ENCODE measurements at places on chromosomes 7 and 10.

DNA sequence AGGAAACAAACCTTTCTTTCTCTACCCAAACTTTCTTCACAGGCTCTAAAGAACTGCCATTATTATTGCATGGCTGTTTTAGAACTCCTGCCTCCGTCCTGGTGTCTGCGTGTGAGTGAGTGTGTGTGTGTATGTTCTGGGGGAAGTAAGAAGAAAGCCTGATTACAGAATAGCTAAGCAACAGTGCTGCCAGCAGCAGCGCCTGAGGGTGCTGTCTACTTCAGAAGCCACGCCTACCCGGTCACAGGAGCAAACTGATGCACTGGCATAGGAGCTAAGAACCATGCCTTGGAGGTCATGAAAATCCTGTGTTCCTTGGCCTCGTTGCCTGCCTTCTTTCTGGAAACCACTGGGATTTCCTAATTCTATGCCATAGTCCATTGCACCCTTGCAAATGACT lies 25.2 kb downstream of the LIPK start:
- no peak overlapping the region for H3K27ac ChIP-seq
- H3K36me3 ChIP-seq = no peaks in the 10 kb centered on the region
- peaks cover 7% of the 10 kb centered on the region for H3K27me3 ChIP-seq
- DNase-seq = no peak

DNA sequence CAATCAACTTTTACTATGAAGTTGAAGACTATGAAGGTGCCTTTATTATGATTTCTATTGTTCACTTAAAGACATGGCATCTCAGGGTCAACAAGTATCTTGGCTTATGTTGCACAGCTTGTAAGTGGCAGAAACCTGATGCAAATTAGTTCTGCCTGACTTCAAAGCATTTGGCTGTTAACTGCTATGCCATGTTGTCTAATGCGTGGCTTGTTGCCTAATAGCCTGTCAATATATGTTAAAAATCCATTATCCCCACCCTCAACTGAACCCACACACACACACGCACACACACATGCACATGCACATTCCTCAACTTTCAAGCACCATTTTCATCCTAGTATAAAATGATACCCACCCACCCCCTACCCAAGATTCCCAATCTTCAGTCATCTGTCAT lies 217.1 kb downstream of the NRG3 start:
- no peaks in the 10 kb centered on the region for H3K27me3 ChIP-seq
- DNase-seq = no peak
- no peaks in the 10 kb centered on the region for H3K36me3 ChIP-seq
- no peak overlapping the region for H3K27ac ChIP-seq
- H3K4me3 ChIP-seq = no peak overlapping the region
- H3K4me1 ChIP-seq = no peaks in the 10 kb centered on the region

DNA sequence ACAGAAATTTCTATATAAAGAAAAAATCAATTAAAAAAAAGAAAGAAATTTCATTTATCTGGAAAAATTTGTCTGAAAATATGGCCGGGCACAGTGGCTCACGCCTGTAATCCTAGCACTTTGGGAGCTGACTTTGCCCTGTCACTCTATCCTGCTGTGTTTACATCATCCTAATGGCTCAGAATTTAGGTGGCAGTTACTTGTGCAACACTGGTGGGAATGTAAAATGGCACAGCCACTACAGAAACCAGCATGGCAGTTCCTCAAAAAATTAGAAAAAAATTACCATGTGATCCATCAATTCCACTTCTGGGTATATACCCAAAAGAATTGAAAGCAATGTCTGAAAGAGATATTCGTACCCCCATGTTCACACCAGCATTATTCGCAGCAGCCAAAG lies 405.2 kb upstream of the AUTS2 start:
- H3K27me3 ChIP-seq = no peaks in the 10 kb centered on the region
- no peaks in the 10 kb centered on the region for H3K4me1 ChIP-seq
- H3K36me3 ChIP-seq = no peaks in the 10 kb centered on the region

GRCh38 chr10:56895306-56895705 lies 534.2 kb upstream of the ZWINT start:
- no peaks in the 10 kb centered on the region for H3K27me3 ChIP-seq
- no peak for DNase-seq
- H3K4me1 ChIP-seq = no peaks in the 10 kb centered on the region

GRCh38 chr10:131132681-131133080 lies 178.8 kb downstream of the TCERG1L start:
- no peaks in the 10 kb centered on the region for H3K27me3 ChIP-seq
- no peak for DNase-seq
- no peaks in the 10 kb centered on the region for H3K36me3 ChIP-seq
- H3K4me1 ChIP-seq = peaks cover under 1% of the 10 kb centered on the region

DNA sequence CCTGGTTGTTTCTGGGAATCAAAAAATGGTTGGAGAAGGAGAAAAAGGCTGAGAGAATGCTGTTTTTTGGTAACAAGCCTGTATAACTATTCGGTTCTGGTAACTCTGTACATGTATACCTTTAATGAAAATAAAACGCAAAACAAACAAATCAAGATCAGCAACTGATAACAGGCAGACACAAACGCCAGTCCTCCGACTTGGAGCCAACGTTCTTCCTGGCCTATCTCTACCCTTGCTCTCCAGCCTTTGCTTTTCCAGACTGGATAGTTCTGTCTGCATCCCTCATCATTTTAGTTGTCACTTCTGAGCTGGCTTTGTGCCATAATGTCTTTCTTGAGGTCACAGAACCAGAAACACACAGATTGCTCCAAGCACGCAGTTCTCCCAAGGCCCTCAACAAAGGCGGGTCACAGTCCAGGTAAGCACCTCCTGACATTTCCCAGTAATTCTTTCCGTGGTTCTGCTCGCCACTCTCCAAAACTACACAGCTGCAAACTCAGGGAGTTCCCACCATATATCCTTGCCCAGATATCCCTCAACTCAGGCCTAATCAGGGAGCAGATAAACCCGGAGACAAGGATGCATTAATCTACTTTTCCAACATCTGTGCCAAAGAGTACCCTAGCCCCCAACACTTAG lies 20.2 kb downstream of the HIP1 start:
- no peak overlapping the region for H3K4me3 ChIP-seq
- H3K4me1 ChIP-seq = no peaks in the 10 kb centered on the region
- H3K27me3 ChIP-seq = peaks cover 2% of the 10 kb centered on the region
- H3K27ac ChIP-seq = no peak overlapping the region

- no peaks in the 10 kb centered on the region for H3K36me3 ChIP-seq
- no peak overlapping the region for H3K27ac ChIP-seq
- no peak for DNase-seq
- H3K4me1 ChIP-seq = no peaks in the 10 kb centered on the region
Measured at GRCh38 chr10:56975513-56975912, 614.5 kb upstream of the ZWINT start.

DNA sequence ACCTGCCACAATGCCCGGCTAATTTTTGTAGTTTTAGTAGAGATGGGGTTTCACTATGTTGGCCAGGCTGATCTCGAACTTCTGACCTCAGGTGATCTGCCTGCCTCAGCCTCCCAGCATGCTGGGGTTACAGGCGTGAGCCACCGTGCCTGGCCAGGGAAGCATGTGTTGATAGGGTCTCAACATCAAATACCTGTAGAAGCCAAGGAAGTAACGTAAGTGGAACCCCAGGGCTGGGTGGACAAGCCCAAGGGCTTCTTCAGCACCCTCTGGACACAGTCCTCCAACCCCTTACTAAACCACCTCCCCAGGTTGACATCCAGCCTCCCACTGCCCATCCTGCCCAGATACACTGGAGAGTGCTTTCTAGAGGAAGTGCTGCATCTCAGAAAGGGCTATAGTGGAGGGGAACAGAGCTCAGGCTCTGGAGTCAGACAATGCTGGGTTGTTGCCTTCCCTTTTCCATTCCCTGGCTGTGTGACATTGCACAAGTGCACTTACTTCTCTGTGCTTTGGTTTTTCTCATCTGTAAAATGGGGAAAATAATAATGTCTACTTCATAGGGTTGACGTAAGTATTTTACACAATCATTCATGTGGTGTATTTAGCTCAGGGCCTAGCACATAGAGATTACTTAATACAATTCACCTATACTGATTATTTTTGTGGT lies 73.9 kb upstream of the KAT6B start:
- no peak overlapping the region for H3K27ac ChIP-seq
- peaks cover 6% of the 10 kb centered on the region for H3K4me1 ChIP-seq
- H3K4me3 ChIP-seq = no peak overlapping the region
- H3K27me3 ChIP-seq = no peaks in the 10 kb centered on the region
- no peak for DNase-seq

DNA sequence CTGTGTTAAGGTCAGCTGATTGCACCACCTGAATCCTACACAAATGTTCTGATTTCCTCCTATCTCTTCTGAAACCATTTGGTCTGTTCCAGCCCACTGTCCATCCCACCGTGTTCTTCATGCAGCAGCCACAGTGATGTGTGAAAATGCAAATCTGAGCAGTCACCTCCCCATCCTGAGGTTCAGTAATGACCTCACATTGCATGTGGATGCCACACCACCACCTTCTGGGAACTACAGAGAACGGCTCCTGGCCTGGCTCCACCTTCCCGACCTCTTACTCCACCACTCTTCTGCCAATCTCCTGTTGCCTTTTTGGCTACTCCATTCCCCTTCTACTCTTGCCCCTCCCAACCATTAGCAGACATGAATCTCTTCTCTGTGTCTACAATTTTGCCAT lies 244.4 kb downstream of the TNS3 start:
- no peak overlapping the region for H3K4me3 ChIP-seq
- H3K4me1 ChIP-seq = no peaks in the 10 kb centered on the region
- H3K27ac ChIP-seq = no peak overlapping the region
- H3K36me3 ChIP-seq = no peaks in the 10 kb centered on the region
- no peaks in the 10 kb centered on the region for H3K27me3 ChIP-seq

DNA sequence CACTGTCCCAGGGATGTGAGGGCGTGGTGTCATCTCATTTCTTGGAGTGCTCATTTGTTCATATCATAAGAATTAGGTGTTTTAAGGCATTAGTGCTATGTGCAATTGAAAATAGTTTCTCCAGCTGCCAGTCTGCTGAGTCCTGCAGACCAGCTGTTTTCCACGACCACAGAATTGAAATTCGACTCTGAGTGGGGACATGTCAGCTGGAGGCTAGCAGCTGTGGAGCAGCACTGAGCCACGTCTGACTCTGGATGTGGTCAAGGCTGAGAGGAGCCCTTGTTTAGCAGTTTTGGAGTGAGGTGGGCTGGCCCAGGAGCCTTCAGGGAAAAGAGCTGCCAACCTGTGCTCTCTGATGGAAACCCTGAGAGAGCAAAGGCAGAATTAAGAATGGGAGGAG lies 156.3 kb upstream of the GRB10 start:
- no peak overlapping the region for H3K4me3 ChIP-seq
- H3K36me3 ChIP-seq = no peaks in the 10 kb centered on the region
- H3K27me3 ChIP-seq = peaks cover 10% of the 10 kb centered on the region
- no peak overlapping the region for H3K27ac ChIP-seq

- H3K4me3 ChIP-seq = no peak overlapping the region
- H3K36me3 ChIP-seq = no peaks in the 10 kb centered on the region
- H3K27me3 ChIP-seq = no peaks in the 10 kb centered on the region
- no peak for DNase-seq
- H3K27ac ChIP-seq = no peak overlapping the region
Measured at GRCh38 chr7:46317256-46317655, 396.2 kb upstream of the IGFBP3 start.

- H3K4me3 ChIP-seq = no peak overlapping the region
- peaks cover 2% of the 10 kb centered on the region for H3K4me1 ChIP-seq
- no peak for DNase-seq
- peaks cover 49% of the 10 kb centered on the region for H3K36me3 ChIP-seq
- H3K27me3 ChIP-seq = no peaks in the 10 kb centered on the region
Measured at GRCh38 chr7:5212633-5213285, 22.7 kb downstream of the WIPI2 start.

GRCh38 chr7:148903504-148903903 lies 19.4 kb upstream of the EZH2 start:
- H3K36me3 ChIP-seq = no peaks in the 10 kb centered on the region
- peaks cover 2% of the 10 kb centered on the region for H3K4me1 ChIP-seq
- DNase-seq = no peak
- H3K4me3 ChIP-seq = no peak overlapping the region
- peaks cover 8% of the 10 kb centered on the region for H3K27me3 ChIP-seq
- no peak overlapping the region for H3K27ac ChIP-seq

GRCh38 chr7:109261781-109262180 lies 692.1 kb downstream of the DNAJB9 start:
- H3K27me3 ChIP-seq = no peaks in the 10 kb centered on the region
- DNase-seq = no peak
- H3K27ac ChIP-seq = no peak overlapping the region

DNA sequence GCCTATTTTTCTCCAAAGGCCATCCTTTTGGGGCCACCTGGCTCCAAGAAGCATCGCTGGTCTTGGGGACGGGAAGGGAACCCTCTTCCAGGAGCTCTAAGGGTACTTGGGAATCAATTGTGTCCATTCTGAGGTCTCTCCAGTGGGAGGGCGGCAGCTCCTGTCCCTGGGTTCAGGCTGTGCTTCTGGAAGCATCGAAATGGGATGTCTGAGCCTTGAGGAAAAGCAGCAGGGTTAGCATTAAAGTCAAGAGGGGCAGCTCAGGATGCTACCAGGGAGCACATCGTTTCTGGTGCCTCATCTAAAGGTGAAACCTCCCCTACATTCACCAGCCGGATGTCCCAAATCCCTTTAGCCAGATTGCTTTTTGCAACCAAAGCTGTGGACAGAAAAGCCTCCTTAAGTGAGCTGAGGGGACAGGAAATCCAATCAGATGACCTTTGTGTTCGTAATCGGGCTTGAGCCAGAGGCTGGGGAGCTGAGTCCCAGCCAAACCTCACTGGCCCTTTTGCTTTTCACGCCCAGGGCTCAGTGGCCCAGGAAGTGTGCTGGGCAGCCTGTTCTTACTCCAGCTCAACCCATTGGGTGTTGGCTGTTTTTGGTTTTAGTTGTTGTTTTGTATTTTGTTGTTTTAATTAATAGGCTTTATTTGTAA lies 88.8 kb upstream of the ANLN start:
- H3K27me3 ChIP-seq = no peaks in the 10 kb centered on the region
- no peak for DNase-seq

DNA sequence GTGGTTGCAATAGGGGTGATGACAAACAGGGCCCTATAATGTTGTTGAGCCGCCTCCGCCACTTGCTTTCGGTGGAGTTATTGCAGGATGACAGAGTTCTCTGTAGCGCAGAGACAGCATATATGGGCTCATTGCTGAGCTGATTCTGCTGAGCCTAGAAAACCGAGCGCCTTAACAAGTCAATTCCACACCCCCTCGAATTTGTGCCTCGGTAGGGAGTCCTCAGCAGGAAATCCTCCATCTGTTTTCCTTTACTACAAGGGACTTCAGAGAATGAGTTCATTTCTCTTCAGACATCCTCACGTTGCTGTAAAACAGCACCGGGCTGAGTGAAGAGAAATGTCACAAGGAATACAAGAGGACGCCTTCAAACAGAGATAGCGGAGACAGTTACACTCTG lies 90.7 kb upstream of the KIAA1217 start:
- no peak overlapping the region for H3K4me3 ChIP-seq
- no peaks in the 10 kb centered on the region for H3K36me3 ChIP-seq
- DNase-seq = no peak
- H3K27ac ChIP-seq = no peak overlapping the region

- no peaks in the 10 kb centered on the region for H3K4me1 ChIP-seq
- DNase-seq = no peak
- H3K27ac ChIP-seq = no peak overlapping the region
- H3K4me3 ChIP-seq = no peak overlapping the region
Measured at GRCh38 chr7:96157856-96158255, 164.0 kb downstream of the SLC25A13 start.

GRCh38 chr7:122831436-122831835 lies 54.8 kb downstream of the CADPS2 start:
- H3K27me3 ChIP-seq = no peaks in the 10 kb centered on the region
- H3K4me1 ChIP-seq = no peaks in the 10 kb centered on the region
- no peak for DNase-seq
- no peak overlapping the region for H3K4me3 ChIP-seq
- H3K36me3 ChIP-seq = no peaks in the 10 kb centered on the region
- H3K27ac ChIP-seq = no peak overlapping the region
